HTR-8/SVneo (cell line): ENCODE measurements at places on chromosomes 2 and 18.

- DNase-seq: no peak
Observed at GRCh38 chr18:31044926-31045325, 2.4 kb upstream of the DSC3 start.

DNA sequence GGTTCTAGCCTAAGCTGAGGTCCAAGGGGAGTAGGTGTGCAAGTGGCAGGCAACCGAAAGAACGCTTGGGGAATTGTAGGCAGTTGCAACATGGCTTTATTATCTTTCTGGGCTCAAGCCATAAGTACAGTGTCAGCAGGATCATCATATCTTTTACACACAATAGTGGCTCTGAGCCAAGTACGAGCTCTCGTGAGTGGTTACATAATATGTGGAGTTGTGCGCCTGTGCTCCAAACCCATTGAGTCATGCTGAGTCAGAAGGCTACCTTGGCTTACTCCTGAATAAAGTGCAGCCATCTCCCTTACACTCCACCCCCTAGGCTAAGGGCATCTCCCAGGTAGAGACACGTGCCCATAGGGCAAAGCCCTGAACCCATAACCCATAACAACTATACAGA lies 233.9 kb downstream of the SATB2 start:
- no peak for DNase-seq

DNA sequence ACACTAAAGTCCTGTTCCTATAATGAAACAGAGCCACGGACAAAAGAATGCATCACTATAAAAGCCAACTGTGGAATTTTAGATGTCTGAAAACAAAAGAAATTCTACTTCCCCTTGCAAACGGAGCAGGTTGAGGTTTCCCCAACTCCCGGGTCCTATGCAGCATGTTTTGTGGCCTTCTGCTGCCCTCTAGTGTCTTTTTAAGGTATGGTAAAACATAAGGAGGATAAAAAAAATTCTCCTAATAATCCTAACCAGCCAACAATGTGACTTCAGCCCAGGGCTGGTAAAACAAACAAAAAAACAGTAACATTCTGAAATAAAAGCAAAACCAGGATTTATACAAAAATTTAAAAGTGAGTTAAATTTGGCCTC lies 539.5 kb downstream of the NRXN1 start:
- peak; percentile 39 for DNase-seq

GRCh38 chr2:42513252-42513918 lies 19.6 kb upstream of the KCNG3 start:
- peak; percentile 68 for DNase-seq

GRCh38 chr2:231037731-231038482 lies 584 bp downstream of the C2orf72 start:
- peak; percentile 46 for DNase-seq

DNA sequence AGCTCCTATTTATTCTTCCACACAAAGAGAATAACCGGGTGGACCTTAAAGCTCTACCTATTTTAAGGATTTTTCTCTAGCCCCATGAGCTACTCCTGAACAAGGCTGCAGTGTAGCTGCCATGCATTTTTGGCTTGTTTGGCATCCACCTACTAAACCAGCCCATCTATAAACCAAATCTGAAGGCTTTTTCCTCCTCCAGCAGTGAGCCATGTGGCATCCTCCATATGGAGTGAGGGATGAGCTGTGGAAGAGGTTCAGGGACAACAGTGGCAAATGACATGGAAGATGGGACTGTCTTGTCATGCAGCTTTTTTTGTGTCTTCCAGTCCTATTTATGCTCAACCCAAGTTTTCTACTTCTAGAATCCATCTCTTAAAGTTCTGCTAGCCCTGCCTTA lies 100.2 kb downstream of the GALNT3 start:
- DNase-seq: no peak

DNA sequence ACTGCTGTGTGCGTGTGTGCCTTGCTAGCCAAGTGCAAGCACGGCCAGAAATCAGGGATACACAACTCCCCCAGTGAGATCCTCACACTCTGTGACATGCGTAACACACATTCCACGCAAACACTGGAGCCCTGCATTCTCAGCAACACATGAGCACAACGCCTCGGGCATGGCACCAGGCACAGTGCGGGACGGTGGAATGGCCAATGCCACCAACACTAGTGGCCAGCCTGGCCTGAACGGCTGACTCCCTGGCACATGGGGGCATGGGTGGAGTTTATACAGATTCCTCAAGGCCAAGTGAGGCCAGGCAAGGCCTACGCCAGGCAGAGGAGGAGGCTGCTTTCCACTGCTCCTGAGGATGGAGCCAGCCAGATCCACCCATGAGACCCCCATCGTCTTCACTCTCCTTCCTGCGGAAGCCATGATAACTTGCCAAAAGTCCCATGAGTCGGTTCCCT lies 56.2 kb downstream of the ANKMY1 start:
- no peak for DNase-seq

DNA sequence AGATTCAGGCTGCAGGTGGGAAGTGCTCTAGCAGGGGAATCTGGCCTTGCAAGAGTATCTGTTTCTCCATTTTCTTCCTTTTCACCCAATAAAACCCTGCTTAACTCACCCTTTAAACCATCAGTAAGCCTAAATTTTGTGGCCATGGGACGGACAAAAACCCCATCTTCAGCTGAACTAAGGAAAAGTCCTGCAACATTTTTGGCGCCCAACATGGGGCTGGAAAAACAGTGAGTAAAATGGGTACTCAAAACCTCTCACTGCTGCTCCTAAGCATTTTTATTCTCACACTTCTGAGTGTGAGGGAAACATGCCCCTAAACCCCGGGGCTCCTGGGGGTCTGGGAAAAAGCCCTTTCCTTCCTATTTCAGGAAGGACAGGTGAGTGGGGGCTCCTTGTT lies 414.3 kb downstream of the ZNF804A start:
- no peak for DNase-seq

DNA sequence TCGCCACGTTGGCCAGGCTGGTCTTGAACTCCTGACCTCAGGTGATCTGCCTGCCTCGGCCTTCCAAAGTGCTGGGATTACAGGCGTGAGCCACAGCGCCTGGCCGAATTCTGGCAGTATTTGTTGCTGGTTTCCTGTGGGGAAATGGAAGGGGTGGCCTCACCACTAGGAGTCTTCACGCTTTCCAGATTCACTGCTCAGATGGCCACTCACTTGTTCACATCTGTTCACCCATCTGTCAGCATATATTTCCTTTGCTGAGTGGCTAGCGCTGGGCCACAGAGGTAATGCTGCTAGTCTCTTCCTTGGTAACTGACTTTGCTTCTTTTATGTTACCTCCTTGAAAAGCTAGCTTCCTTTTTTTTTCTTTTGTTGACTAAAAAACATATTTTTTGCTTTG lies 27.2 kb downstream of the TMEM177 start:
- DNase-seq: no peak

DNA sequence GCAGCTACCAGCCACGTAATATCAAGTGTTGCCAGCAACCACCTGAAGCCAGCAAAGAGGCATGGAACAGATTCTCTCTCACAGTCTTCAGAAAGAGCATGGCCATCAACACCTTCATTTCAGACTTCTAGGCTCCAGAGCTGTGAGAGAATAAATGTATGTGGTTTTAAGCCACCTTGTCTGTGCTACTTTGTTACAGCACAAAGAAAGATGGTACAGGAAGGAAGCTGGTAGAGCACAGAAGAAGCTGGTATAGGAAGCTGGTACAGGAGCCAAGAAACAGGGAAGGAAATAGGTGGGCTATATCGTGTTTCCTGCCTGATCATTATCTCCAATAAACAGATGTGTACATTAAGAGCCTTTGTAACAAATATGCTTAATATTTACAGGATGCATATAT lies 217.4 kb downstream of the DPP10 start:
- no peak for DNase-seq

DNA sequence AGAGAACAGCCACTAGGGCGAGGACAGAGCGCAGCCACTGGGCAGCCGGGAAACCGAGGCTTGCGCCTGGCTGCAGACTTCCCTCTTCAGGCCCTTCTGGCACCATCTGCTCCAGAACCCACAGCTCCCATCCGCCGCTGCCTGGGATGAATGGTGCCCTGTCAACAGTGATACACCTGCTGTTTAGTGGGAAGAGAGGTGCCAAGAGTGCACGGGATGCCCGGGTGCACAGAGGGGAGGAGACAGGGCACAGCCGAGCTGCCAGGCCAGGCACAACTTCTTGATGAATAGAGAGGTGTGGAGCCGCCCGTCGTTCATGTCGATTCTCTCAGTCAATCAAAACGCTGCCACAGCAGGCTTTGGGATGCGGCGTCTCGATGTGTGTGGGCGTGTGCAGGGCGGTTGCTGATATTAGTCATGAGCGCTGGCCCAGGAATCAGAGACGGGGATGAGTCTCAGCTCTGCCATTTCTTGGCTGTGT lies 39.5 kb downstream of the RRM2 start:
- DNase-seq: no peak

GRCh38 chr2:240235149-240235803 lies 94.8 kb upstream of the OTOS start:
- DNase-seq: no peak

- DNase-seq: no peak
Observed at GRCh38 chr2:154189953-154190352, 318.2 kb downstream of the GALNT13 start.

- no peak for DNase-seq
Observed at GRCh38 chr2:99403524-99403923, 66.3 kb downstream of the EIF5B start.

- DNase-seq: no peak
Observed at GRCh38 chr2:176589825-176590440, 320.7 kb downstream of the MTX2 start.

DNA sequence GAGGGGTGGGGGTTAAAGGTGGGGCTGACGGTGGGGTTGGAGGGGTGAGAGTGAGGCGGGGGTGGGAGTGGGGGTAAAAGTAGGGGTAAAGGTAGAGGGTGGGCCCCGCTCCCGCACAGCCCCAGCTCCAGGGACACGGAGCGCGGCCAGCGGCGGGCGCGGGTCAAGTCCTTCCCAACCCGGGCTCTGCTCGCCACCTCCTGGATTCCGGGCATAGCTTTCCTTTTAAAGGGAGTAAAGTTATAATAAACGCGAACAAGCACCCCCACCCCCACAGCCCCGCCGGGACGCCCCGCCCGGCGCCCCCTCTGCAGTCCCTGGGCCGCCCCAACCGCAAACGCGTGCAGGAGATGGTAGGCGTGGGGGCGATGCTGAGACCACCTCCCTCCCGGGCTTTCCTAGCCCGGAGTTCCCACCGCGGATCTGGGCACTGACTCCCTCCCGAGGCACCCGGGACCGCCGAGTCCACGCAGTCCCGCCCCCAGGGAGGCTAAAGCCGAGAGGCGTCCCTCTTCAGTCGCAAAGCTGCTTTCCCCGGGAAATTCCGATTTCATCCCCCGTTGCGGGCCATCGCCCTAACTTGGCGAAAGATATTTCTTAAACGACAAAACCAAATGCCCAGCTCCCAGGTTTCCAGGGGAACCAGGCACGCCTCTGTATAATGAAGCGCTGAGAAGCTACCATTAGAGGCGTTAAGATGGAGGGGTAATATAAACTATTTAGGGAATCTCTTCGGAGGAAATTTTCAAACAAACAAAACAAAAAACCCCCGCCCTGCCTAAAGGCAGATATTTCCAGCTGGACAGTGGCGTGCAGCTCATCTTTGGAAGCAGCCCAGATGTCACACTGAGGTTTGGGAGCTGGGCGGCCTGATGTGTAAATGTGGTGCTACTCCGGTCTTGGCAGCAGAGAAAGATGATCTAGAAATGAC lies at the start of gene LIMS2:
LIMS2 (minus strand) TSS at position 200 of the 931 bp plus-strand sequence. CDS start 506 bp downstream, outside the sequence.
- DNase-seq: peak; percentile 66
